ENCODE measurements at places on chromosomes 2 and 18.

- DNase-seq = no peak
These were observed 20.8 kb downstream of the KCNF1 start for GRCh38 chr2:10932345-10933151.

DNA sequence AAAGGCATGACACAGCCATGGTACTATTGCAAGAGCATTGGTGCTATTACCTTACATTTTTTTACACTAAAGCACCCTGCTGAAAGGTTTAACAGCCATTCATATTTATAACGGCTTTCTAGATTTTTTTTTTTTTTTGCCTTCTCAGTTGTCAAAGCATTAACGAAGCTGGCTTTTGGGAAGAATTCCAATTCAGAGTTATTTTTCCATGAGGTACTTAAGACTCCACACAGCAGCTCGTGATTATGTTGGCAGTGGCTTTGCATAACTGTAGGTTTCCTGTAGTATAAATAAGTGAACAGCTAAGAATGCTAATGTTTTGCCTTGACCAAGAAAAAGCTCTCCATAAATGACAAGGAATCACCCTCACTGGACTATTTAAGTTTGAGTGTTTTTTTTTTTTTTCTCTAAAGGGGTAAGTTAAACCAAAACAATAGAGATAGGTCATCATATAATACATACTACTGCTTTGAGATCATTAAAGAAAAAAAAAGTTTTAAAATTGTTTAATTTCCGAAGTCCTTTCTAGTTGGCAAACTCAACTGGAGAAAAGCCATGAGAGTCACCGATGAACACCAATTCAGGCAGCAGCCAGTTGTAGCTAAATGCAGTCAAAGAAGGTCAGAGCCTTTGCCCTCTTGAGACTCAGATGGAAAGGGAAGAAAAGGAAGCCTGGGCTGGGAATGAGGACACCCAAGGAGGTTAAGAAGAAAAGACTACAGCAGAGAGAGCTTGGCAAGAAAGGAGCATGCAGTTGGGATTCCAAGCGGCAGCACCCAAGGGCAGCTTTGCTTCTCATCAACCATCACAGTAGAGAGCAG lies 187.4 kb upstream of the NCKAP5 start:
- DNase-seq = no peak

- no peak for DNase-seq
These were observed 186.1 kb upstream of the STON1 start for GRCh38 chr2:48343571-48344440.

- no peak for DNase-seq
These were observed 38.9 kb downstream of the DHX57 start for GRCh38 chr2:38836791-38837190.

- DNase-seq = no peak
These were observed 377.8 kb downstream of the LNPK start for GRCh38 chr2:175624211-175624761.
